Uterus (tissue), 4 donors: ENCODE measurements at places on chromosomes 6 and 20. TPM values are rescaled to one million over a fixed set of nuclear protein-coding genes. Genes with fewer than 3 reads are reported as not detected.

GRCh38 chr6:156774863-156775405, 2.2 kb upstream of the ARID1B start:
- H3K36me3 ChIP-seq: no peaks in the 10 kb centered on the region
- no peaks in the 10 kb centered on the region for H3K27me3 ChIP-seq
- no peak for DNase-seq
- no peak overlapping the region for H3K4me3 ChIP-seq
- H3K27ac ChIP-seq: peak overlapping the region; percentile 100

Gene MAPK13
- 2.6 TPM for total RNA-seq

GRCh38 chr20:10611357-10611756, 62.4 kb downstream of the JAG1 start:
- no peaks in the 10 kb centered on the region for H3K36me3 ChIP-seq
- no peaks in the 10 kb centered on the region for H3K4me1 ChIP-seq
- H3K27me3 ChIP-seq: no peaks in the 10 kb centered on the region
- H3K4me3 ChIP-seq: no peak overlapping the region
- peak overlapping the region; percentile 18 for H3K27ac ChIP-seq

DNA sequence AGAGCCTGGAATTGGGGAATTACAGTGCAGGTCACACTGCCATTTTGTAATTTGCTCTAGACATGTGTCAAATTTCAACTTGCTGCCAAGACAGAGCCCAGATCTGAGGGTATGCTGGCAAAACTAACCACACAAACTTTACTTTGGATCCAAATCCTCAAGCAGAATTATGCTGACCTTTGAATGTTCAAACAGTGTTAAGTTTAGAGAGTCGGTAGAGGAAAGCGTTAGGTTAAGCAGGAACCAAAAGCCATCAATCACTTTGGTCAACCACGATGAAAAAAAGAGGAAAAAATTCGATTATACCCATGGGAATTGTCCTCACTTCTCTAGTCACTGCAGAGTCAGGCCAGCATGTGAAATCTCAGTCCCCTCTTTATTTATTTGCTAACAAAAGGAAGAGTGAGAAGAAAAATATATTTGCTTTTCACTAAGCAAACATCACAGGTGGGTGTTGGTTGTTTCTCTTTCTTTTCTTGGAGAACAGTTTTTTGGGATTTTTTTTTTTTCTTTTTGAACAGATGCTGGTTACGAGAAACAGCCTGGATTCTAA, 105.1 kb upstream of the ADGRF1 start:
- H3K27ac ChIP-seq: no peak overlapping the region
- no peaks in the 10 kb centered on the region for H3K36me3 ChIP-seq
- H3K27me3 ChIP-seq: no peaks in the 10 kb centered on the region
- no peaks in the 10 kb centered on the region for H3K4me1 ChIP-seq
- DNase-seq: no peak

DNA sequence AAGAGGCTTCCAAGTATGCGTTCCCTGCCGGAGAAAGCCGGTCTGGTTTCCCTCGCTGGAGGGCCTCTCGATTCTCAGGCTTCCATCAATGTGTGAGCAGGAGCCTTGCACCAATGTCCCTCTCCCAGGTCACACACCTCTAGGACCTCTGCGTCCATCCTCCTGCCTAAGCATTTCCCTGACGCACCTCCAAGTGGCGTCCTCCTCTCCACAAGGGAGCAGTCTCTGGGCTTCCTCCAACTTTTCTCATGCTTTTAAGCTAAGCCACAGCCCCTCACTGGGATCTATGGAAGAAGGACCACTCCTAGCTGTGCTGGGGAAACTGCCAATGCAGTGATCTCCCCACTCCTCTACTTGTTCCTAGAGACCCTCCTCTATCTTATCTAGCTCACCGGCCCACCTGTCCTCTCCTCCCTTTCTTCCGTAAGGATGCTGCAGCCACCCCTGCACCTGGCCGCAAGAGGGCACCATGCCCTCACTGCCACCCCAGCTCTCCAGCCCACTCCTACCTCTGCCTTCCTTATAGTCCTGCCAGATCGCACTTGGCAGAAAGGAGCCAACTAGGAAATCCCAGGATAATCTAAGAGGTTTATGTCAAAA, 258.7 kb downstream of the LRFN2 start:
- H3K36me3 ChIP-seq: no peaks in the 10 kb centered on the region
- H3K4me3 ChIP-seq: no peak overlapping the region

DNA sequence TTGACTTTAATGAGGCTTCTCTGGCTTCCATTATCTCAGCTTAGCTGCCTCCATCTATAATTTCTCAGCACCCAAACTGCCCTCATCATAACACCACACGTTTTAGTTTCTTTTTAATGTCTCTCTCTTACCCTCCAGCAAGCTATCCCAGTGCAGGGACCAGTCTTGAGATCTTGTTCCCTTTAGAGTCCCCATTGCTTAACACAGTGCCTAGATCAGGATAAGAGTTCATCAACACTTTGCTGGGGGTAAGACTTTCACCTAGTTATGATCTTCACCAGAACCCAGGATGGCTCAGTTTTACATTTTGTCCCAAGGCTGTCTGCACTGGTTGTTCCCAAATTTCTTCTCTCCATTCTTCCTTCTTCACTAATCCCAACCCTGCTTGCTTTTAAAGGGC, 126.1 kb downstream of the OR2B2 start:
- H3K4me3 ChIP-seq: no peak overlapping the region
- no peaks in the 10 kb centered on the region for H3K4me1 ChIP-seq
- no peak for DNase-seq
- H3K27ac ChIP-seq: no peak overlapping the region

- DNase-seq: no peak
- no peak overlapping the region for H3K27ac ChIP-seq
- H3K36me3 ChIP-seq: no peaks in the 10 kb centered on the region
- no peaks in the 10 kb centered on the region for H3K4me1 ChIP-seq
- H3K4me3 ChIP-seq: no peak overlapping the region
Measured at GRCh38 chr6:20911712-20912111, 377.5 kb downstream of the CDKAL1 start.

Gene SMLR1
- total RNA-seq: not detected

Gene SLCO4A1
- 31.5 TPM for total RNA-seq

DNA sequence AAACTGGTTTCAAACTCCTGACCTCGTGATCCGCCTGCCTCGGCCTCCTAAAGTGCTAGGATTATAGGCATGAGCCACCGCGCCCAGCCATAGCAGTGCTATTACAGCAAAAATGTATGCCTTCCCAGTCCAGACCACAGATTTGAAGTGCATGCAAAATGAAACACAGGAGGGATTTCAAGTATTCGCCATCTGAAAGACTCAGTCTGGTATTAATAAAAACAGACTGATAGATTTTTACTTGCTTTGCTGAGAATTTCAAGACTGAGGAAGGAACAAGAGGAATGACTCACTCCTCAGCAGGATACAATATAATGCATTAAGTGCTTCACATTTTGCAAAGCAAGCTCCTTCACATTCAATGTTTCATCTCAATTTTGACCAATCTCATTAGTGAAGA, 134.9 kb downstream of the TMEM200A start:
- no peak overlapping the region for H3K4me3 ChIP-seq
- H3K27me3 ChIP-seq: no peaks in the 10 kb centered on the region
- no peaks in the 10 kb centered on the region for H3K4me1 ChIP-seq
- H3K36me3 ChIP-seq: no peaks in the 10 kb centered on the region
- DNase-seq: no peak
- H3K27ac ChIP-seq: no peak overlapping the region

DNA sequence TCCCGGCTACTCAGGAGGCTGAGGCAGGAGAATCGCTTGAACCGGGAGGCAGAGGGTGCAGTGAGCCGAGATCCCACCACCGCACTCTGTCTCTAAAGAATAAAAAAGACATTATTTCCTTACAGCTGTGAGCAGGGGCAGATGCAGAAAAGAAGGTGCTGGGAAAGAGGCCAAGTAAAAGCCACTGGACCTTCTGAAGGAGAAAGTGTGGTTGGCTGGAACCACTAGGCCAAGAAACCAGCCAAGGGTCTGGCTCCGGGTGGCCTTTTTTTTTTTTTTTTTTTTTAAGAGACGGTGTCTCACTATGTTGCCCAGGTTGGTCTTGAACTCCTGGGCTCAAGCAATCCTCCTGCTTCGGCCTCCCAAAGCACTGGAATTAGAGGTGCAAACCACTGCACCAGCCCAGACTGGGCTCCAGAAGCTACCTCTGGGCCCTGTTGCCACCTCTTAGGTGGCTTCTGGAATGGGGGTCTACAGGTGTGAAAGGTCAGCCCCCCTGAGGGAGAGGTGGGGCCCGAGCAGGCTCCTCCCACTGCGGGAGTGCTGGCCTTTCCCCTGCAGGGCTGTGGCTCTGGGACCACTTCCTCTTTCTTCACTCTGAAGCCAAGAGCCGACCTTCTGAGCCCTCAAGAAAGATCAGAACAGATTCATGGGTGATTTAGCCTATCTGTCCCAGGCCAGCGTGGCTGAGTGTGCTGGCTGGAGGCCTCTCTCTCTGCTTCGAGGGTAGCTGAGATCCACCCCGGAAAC, at the start of gene FGD2:
Gene FGD2 (plus strand): TSS at position 595 of the 750 bp plus-strand sequence. CDS start 163 bp downstream, outside the sequence.
- DNase-seq: no peak
- H3K27ac ChIP-seq: no peak within 1 kb of the TSS
- H3K4me3 ChIP-seq: no peak within 1 kb of the TSS
- no peaks in the 10 kb centered on the region for H3K4me1 ChIP-seq

Gene PPP1R10
- total RNA-seq: 53.3 TPM

DNA sequence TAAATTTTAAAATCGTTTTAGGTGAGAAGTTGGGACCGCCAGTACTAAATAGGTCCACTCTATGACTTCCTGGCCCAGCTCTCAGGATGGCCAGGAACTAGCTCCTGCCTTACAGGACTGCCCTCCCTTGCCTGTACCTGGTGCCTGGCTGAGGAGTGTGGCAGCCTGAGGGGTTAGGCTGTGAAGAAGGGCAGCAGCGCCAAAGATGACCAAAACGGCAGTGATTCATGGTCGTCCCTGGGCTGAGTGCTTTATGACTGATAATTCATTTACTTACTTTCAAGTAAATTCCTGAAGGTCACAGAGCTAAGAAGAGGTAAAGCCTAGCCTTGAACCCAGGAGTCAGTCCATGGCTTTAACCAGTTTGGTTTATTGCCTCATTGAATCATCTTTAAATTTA, 22.1 kb downstream of the STK35 start:
- H3K27me3 ChIP-seq: no peaks in the 10 kb centered on the region
- H3K36me3 ChIP-seq: no peaks in the 10 kb centered on the region
- no peak for DNase-seq

Gene RNF146
- 102 TPM for total RNA-seq

- H3K36me3 ChIP-seq: no peaks in the 10 kb centered on the region
- H3K4me1 ChIP-seq: no peaks in the 10 kb centered on the region
- H3K27ac ChIP-seq: no peak overlapping the region
- no peak overlapping the region for H3K4me3 ChIP-seq
Measured at GRCh38 chr6:338815-339262, 46.6 kb downstream of the DUSP22 start.

Gene FILIP1
- total RNA-seq: 4.7 TPM

GRCh38 chr20:25574411-25574810, 10.9 kb downstream of the NINL start:
- DNase-seq: no peak
- H3K4me1 ChIP-seq: no peaks in the 10 kb centered on the region
- no peaks in the 10 kb centered on the region for H3K36me3 ChIP-seq
- no peak overlapping the region for H3K27ac ChIP-seq

GRCh38 chr6:94213226-94213625, 793.9 kb upstream of the EPHA7 start:
- H3K27me3 ChIP-seq: no peaks in the 10 kb centered on the region
- no peak overlapping the region for H3K27ac ChIP-seq
- H3K4me1 ChIP-seq: no peaks in the 10 kb centered on the region
- H3K4me3 ChIP-seq: no peak overlapping the region
- no peaks in the 10 kb centered on the region for H3K36me3 ChIP-seq

Gene PPP1R18
- 19.0 TPM for total RNA-seq

Gene NFKBIL1
- 21.3 TPM for total RNA-seq

DNA sequence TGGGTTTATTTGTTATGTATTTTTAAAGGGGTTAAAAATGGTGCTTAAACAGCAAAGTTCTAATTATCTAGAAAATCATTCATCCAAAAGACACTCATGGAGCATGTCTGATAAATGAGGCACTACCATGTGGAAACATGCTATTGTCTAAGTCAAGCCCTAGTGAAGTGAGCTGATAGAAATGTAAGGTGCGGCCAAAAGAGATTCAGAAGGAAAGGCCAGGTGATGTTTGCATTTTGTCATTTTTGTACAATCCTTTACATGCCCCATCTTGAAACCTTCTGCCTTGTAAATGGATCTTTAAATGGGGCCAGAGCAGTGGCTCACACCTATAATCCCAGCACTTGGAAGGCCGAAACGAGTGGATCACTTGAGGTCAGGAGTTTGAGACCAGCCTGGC, 77.3 kb downstream of the PLCG1 start:
- H3K36me3 ChIP-seq: no peaks in the 10 kb centered on the region
- no peak overlapping the region for H3K4me3 ChIP-seq
- no peak for DNase-seq
- no peak overlapping the region for H3K27ac ChIP-seq

DNA sequence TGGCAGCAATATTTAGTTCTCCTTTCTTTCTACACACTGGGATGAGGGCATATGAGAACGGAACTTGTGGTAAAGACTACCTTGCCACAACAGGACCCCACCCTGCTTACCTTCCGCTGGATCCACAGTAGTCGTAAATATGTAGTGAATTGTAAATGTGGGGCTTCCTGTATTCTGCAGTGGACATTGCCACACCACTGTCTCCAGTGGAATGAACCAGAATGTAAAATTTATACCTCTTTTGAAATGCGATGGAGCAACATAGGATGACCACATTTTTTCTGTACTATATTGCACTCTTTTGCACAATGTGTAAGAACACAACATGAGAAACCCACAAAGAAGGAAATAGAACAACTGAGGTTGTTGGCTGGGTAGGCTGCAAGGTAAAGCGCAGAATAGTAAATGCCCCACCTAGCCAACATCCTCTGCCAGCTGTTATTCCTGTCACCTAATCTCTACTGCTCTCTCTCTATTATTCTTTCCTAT, 16.1 kb upstream of the RIPOR2 start:
- no peak for DNase-seq
- no peaks in the 10 kb centered on the region for H3K27me3 ChIP-seq
- H3K36me3 ChIP-seq: no peaks in the 10 kb centered on the region
- H3K27ac ChIP-seq: no peak overlapping the region

- no peaks in the 10 kb centered on the region for H3K4me1 ChIP-seq
- no peak for DNase-seq
- no peak overlapping the region for H3K4me3 ChIP-seq
- H3K36me3 ChIP-seq: no peaks in the 10 kb centered on the region
Measured at GRCh38 chr6:166645896-166646295, 18.8 kb upstream of the RPS6KA2 start.

GRCh38 chr20:58546756-58547622, 31.8 kb upstream of the APCDD1L start:
- H3K4me3 ChIP-seq: no peak overlapping the region
- H3K36me3 ChIP-seq: no peaks in the 10 kb centered on the region
